Left ventricle myocardium inferior (tissue), 1 donor: ENCODE measurements at places on chromosomes 11 and 22. TPM values are rescaled to one million over a fixed set of nuclear protein-coding genes. Genes with fewer than 3 reads are reported as not detected.

SESN3 gene
- total RNA-seq, result 8.1 TPM

SAA4 gene
- total RNA-seq, result not detected

DNA sequence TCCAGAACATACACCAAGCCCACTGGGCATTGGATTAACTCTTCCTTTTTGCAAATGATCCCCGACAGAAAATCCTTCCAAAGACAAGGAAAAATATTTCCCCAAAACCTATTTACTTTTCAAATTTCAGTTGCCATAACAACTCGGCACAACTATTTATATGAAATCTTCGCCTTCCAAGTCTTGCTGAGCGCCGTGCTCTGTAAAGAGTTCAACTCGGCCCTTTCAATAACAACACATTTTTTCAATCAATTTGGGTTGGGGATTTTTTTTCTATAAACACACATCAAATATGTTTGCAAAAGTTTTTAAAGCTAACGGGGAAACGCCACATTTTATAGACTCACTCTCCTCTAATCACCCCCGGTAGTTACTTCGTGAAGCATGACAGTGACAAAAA lies 333.8 kb downstream of the MN1 start:
- no peaks in the 10 kb centered on the region for H3K4me1 ChIP-seq
- no peak overlapping the region for H3K27ac ChIP-seq
- no peak for DNase-seq
- H3K4me3 ChIP-seq, result no peak overlapping the region

- no peaks in the 10 kb centered on the region for H3K27me3 ChIP-seq
- DNase-seq, result no peak
- no peak overlapping the region for H3K4me3 ChIP-seq
- H3K27ac ChIP-seq, result no peak overlapping the region
Observed at GRCh38 chr11:108786281-108786990, 121.6 kb downstream of the DDX10 start.

- peaks cover 100% of the 10 kb centered on the region for H3K4me1 ChIP-seq
- H3K27ac ChIP-seq, result peak overlapping the region; percentile 97
- no peaks in the 10 kb centered on the region for H3K36me3 ChIP-seq
- H3K27me3 ChIP-seq, result no peaks in the 10 kb centered on the region
Observed at GRCh38 chr11:57776031-57776521, 14.5 kb downstream of the CTNND1 start.

- peaks cover 26% of the 10 kb centered on the region for H3K4me1 ChIP-seq
- no peak overlapping the region for H3K27ac ChIP-seq
- H3K36me3 ChIP-seq, result no peaks in the 10 kb centered on the region
- no peak for DNase-seq
- no peak overlapping the region for H3K4me3 ChIP-seq
Observed at GRCh38 chr11:46003572-46003971, 81.1 kb downstream of the LARGE2 start.

DNA sequence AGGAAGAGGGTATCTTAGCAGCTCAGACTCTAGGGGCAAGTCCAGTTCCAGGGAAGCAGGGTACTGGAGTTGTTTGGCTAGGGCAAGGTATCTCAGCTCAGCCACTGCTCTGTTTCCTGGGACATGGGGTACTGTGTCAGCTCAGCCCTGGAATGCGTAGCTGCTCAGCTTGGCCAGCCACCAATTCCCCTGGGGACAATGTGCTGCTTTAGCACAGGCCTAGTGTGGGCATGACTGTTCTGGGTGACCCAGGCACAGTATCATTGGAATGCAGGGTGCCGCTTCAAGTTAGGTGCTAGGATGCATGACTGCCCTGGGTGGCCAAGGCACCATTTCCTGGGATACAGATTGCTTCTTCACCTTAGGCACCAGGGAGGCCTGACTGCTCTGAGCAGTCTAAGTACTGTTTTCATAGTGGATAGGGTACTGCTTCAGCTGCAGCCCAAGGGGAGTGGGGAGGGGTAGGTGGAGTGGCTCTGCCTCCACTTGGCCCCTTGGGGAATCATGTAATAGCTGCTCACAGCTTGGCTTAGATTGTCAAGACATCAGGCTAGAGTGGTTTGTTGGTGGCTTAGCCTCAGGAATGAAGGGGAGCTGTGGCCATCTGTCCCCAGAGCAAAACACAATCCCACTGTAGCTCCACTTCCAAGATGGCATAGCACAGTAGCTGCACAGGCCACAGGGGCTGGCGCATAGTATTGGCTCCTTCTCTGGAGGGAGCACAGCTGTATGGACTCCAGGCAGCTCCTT lies 36.0 kb downstream of the MADD start:
- H3K36me3 ChIP-seq, result peaks cover 91% of the 10 kb centered on the region
- peak; percentile 78 for DNase-seq
- H3K4me3 ChIP-seq, result no peak overlapping the region
- peak overlapping the region; percentile 90 for H3K27ac ChIP-seq

DNA sequence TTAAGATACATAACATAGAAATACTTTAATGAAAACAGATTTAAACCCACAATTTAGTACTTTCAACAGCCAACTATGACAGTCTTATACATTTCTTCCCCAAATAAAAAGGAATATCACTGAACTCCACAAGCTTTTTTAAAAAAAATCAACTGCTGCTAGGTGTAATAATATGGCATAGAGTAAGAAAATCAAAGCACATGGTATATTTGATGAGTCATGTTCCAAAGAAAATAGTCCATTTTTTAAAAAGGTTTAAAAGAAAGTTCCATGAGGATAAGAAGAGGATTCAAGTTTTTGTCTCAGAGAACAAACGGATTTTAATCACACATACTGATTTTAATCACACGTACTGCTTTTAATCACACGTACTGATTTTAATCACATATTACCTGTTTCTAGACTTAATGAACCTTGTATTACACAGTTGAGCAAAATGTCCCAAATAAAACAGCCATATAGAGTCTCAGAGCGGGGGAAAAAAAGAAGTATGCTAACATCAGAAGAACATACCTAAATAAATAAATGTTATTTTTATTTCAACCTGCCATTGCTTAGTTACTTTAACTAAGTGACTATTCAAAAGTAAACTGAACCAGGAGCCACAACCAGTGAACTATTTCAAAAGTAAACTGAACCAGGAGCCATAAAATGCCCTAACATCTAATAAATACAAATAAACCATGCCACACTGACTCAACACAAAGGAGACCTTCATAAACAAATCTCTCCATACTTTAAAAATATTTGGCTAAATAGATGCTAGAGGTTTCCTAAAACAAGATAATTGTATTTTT lies 198.4 kb downstream of the SBF2 start:
- peaks cover 8% of the 10 kb centered on the region for H3K4me1 ChIP-seq
- H3K27me3 ChIP-seq, result no peaks in the 10 kb centered on the region
- H3K36me3 ChIP-seq, result peaks cover 7% of the 10 kb centered on the region
- no peak overlapping the region for H3K27ac ChIP-seq

GRCh38 chr11:35559949-35560348 lies 34.5 kb upstream of the PAMR1 start:
- no peak overlapping the region for H3K4me3 ChIP-seq
- no peaks in the 10 kb centered on the region for H3K4me1 ChIP-seq
- no peaks in the 10 kb centered on the region for H3K36me3 ChIP-seq
- peaks cover 41% of the 10 kb centered on the region for H3K27me3 ChIP-seq
- no peak overlapping the region for H3K27ac ChIP-seq

DNA sequence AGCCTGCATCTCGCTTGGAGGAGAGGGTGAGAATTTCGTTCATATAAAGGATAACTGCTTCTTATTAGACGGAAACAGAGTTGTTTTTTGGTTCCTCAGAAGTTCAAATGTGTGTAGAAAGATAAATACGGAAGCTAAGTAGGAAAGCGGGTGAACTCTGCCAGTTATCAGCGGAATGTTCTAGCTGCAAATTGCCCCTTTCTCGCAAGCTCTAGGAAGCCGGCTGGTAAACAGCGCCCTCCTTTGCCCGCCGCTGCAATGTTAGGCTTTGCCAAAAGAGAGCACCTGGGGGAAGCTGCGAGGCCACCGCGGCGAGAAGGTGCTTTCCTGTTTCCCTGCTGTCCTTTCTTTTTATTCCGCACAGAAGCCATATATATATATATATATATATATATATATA lies 67.0 kb downstream of the IGLL5 start:
- no peak overlapping the region for H3K4me3 ChIP-seq
- H3K27ac ChIP-seq, result no peak overlapping the region
- DNase-seq, result no peak
- no peaks in the 10 kb centered on the region for H3K36me3 ChIP-seq
- peaks cover 86% of the 10 kb centered on the region for H3K27me3 ChIP-seq

DNA sequence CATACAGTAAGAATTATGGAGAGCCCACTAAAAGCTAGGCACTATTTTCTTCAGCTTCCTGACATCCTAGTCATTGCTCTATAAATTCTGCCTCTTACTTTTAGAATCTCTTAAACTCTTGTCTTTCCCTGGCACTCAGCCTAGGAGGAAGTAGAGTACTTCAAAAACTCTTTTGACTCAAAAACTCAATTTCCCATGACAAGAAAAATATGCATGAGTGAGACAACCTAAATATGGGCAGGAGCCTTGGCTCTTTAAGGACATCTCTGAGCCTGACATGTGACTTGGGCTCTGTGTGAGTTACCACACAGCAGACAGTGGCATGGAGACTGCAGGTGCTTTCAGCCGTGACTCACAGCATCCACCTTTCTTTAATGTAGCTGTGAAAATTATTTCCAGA lies 97.5 kb upstream of the CCDC179 start:
- H3K4me3 ChIP-seq, result no peak overlapping the region
- DNase-seq, result no peak
- no peaks in the 10 kb centered on the region for H3K36me3 ChIP-seq
- no peaks in the 10 kb centered on the region for H3K27me3 ChIP-seq

GRCh38 chr11:15551901-15552851 lies 437.5 kb downstream of the INSC start:
- no peak overlapping the region for H3K4me3 ChIP-seq
- no peak for DNase-seq
- peaks cover 6% of the 10 kb centered on the region for H3K4me1 ChIP-seq
- no peaks in the 10 kb centered on the region for H3K36me3 ChIP-seq
- peak overlapping the region; percentile 27 for H3K27ac ChIP-seq

DNA sequence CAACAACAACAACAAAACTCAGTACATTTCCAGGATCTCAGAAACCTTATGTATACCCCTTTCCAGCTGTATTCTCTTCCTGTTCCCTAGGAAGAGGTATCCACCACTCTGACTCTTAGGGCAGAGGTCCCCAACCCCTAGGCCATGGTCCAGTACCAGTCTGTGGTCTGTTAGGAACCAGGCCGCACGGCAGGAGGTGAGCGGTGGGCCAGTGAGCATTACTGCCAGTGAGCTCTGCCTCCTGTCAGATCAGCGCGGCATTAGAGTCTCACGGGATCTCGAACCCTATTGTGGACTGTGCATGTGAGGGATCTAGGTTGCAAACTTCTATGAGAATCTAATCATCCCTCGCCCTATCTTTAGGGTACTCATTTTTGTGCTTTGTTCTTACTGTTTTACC lies 43.9 kb upstream of the LMO1 start:
- H3K27ac ChIP-seq, result no peak overlapping the region
- H3K36me3 ChIP-seq, result no peaks in the 10 kb centered on the region
- H3K4me1 ChIP-seq, result no peaks in the 10 kb centered on the region
- no peak overlapping the region for H3K4me3 ChIP-seq

DNA sequence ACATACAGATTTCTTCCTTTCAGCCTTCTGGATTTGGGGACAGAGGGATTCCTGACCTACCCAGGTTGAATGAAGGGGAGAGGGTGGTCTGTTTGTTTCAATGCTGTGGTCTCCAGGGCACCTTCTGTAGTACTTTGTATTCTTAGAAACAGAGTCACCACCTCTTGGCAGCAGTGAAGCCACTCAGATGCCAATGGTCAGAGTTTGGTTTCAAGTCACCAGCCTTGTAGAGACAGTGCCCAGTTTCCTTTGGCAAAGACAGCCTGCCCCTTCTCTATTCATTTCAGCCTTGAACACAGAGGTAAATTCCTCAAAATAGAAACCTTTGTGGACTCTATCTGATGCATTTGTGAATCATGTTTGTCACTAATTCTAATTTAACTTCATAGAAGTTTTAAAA lies 111.7 kb upstream of the RASSF10 start:
- H3K4me3 ChIP-seq, result no peak overlapping the region
- peak overlapping the region; percentile 86 for H3K27ac ChIP-seq
- DNase-seq, result peak; percentile 31
- no peaks in the 10 kb centered on the region for H3K27me3 ChIP-seq
- peaks cover 12% of the 10 kb centered on the region for H3K36me3 ChIP-seq
